Stimulated activated CD4-positive, alpha-beta T cell treated with anti-CD3 and anti-CD28 coated beads, Interleukin-15, amount 100 ng/mL, for 1 hour (primary cell): ENCODE measurements at places on chromosomes 2 and 18.

- no peak for DNase-seq
Observed at GRCh38 chr2:95328358-95329125, 31.4 kb downstream of the KCNIP3 start.

GRCh38 chr2:7190587-7191324 is 273.5 kb downstream of the RNF144A start:
- DNase-seq, result no peak

GRCh38 chr18:31649978-31650719 is 34.2 kb downstream of the B4GALT6 start:
- DNase-seq, result no peak

- DNase-seq, result no peak
Observed at GRCh38 chr18:26940744-26941398, 75.4 kb upstream of the AQP4 start.

DNA sequence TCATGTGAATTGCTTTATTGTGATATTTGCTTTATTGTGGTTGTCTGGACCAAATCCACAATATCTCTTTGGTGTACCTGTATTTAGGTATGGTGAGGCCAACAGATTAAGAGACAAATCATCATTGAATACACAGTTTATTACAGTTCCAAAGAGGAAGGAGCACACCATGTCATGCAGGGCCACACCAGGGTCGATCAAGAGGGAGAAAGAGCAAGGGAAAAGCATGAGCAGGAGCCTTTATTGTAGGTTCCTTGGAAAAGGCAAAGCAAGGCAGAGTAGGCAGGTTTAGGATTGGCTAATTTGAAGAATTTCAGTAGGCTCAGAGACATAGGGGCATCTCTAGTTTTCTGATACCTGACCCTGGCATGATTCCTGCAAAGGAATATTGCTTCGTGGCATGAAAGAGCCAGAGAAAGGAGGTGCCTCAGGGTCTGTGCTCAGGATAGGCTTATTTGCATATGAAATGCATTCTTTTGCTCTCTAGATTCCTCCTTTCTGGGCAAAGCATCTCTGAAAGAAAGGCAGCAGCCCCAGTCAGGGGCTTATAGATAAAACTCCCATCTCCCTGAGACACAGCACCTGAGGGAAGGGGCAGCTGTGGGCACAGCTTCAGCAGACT is 214.2 kb upstream of the ERBB4 start:
- no peak for DNase-seq

DNA sequence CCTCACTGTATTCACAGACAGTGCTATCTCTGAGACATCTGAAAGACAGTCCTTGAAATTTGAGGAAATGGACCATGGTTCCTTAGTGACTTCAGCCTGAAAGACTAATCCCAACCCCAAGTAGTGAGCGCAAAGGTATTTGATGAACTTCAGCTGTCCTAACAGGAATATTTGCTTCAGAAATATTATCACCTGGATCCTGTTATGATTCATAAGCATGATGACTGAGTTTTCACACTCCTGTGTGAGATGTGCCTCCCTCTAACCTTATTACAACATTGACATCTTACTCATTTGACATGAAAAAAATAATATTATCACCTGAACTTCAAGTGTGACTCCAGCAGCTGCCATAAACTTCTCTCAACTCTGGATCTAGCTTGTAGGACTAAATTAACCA is 11.6 kb upstream of the MRPL19 start:
- DNase-seq, result no peak

- no peak for DNase-seq
Observed at GRCh38 chr2:22143840-22144239, 1020.1 kb downstream of the TDRD15 start.

- no peak for DNase-seq
Observed at GRCh38 chr2:6202756-6203155, 510.6 kb downstream of the SOX11 start.

GRCh38 chr2:241491549-241492173 is 16.7 kb downstream of the STK25 start:
- DNase-seq, result no peak

DNA sequence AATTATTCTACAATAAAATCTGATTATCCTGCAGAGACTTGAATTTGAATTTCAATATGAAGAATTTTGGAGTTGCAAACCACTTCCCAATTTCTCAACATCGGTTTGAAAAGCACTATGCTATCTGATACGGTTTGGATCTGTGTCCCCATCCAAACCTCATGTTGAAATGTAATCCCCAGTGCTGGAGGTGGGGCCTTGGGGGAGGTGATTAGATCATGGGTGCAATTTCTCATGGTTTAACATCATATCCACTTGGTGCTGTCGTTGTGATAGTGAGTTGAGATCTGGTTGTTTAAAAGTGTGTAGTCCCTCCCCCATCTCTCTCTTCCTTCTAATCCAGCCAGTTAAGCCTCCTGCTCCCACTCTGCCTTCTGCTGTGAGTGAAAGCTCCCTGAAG is 205.7 kb downstream of the NBAS start:
- no peak for DNase-seq
